ENCODE measurements at places on chromosomes 7 and 10. TPM values are rescaled to one million over a fixed set of nuclear protein-coding genes. Genes with fewer than 3 reads are reported as not detected.

DENND2A gene
- not detected for total RNA-seq

KLF14 gene
- not detected for total RNA-seq

CRYGN gene
- total RNA-seq: not detected

VPS37D gene
- total RNA-seq: not detected

AEBP1 gene
- total RNA-seq: 19.0 TPM

MYH16 gene
- not detected for total RNA-seq

NYAP1 gene
- not detected for total RNA-seq

JCAD gene
- total RNA-seq: 3.2 TPM

TACC2 gene
- not detected for total RNA-seq

ZFYVE27 gene
- 33.9 TPM for total RNA-seq

PSMC2 gene
- total RNA-seq: 162 TPM

MUC12 gene
- total RNA-seq: 0.48 TPM

SRRM3 gene
- total RNA-seq: not detected

KCNH2 gene
- total RNA-seq: 0.36 TPM

PLCE1 gene
- 0.02 TPM for total RNA-seq

AGR3 gene
- not detected for total RNA-seq

LMBR1 gene
- total RNA-seq: 52.7 TPM
